ENCODE measurements at places on chromosomes 16 and 17.

DNA sequence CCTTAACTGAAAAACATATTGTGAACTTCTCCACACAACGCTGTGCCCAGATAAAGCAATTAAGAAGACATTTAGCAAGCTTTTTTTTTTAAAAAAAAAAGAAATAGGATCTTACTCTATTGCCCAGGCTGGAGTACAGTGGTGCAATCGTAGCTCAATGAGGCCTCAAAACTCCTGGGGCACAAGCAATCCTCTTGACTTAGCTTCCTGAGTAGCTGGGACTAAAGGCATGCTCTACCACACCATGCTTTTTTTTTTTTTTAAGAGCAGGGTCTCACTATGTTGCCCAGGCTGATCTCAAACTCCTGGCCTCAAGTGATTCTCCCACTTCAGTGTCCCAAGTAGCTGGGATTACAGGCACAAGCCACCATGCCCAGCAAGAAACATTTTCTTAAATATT, 20.1 kb downstream of the AP1G1 start:
- no peak for DNase-seq

DNA sequence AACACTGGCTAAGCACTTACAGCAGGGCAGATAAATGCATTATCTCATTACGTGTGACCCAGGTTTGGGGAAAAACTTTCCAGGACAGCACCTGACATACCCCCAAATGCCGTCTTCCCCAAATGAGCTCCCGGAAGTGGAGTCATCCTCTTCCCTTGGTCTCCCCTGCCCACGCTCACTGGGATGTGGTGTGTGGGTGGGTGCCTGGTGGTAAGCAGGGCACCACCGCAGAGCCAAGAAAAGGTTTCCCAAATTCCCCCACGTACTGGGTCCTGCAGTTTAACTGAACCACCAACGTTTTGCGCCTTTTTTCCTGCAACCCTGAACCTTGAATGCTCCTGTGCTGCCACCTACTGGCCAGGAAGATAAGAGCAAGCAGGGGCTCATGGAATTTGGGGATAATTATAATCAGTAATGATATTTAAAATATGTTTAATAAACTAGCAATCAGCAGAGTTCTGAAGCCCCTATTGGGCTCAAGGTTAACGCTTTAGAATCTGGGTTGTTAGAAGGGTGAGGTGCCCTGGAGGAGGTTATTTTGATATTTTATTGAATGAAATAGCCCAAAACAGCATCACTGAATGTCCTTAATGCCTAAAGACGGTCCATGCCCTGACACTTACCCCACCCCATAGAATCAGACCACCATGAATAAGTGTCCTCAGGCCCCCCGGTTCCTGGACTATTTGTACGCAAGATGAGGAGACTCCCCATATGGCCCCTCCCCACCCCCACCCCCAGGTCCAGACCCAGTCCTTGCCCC, 8.0 kb downstream of the SPPL2C start:
- peak; percentile 80 for DNase-seq

GRCh38 chr17:75181608-75182318, 996 bp downstream of the SUMO2 start:
- no peak for DNase-seq

GRCh38 chr16:73179705-73180331, 131.9 kb upstream of the ZFHX3 start:
- DNase-seq: no peak

- peak; percentile 58 for DNase-seq
Measured at GRCh38 chr17:40095351-40095943, 4.9 kb downstream of the NR1D1 start.

- no peak for DNase-seq
Measured at GRCh38 chr16:27712251-27712711, 162.3 kb downstream of the KATNIP start.
